ENCODE measurements at places on chromosomes 1 and 21.

GRCh38 chr1:192631749-192632148 is 4.2 kb upstream of the RGS13 start:
- no peak for DNase-seq

GRCh38 chr1:109184687-109185086 is 29.0 kb upstream of the SARS1 start:
- DNase-seq = no peak

DNA sequence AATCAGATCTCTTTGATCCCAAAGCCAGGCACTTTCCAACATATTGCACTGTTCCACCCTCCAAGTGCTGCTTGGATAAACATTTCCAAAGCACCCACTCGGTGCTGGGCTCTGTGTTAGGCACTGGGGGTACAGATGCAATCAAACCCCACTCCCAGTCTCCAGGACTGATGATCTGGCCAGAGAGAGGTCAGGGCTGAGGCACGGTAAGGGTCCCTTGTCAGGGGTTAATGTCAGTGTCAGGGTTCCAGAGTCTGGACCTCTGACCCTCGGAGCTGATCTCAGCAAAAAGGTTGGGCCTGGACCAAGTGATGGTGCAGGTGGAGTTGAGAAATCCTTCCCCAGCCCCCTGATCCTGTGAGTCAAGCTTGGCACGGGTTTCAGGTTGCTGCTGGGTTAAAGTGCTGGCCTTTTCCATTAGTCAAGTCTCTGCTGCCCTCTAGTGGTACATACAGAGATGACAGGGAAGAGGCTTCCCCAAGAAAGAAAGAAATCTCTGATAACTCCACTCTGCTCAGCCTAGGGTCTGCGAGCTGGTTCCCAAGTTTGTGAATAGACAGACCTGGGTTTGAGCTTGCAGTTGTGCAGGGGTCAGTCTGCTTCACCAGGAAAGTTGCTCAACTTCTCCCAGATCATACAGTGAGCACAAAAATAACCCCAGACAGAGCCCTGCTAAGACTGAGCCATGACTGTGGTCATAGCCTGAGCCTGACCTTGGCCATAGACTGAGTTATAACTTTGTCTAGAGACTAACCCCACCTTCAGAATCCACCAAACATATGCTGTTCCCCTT is 74.6 kb downstream of the DMRTA2 start:
- DNase-seq = no peak

GRCh38 chr1:20426923-20427322 is 59.1 kb downstream of the CAMK2N1 start:
- DNase-seq = no peak

GRCh38 chr1:85544689-85545215 is 35.8 kb upstream of the CCN1 start:
- DNase-seq = no peak

GRCh38 chr1:113178522-113178921 is 105.5 kb downstream of the LRIG2 start:
- no peak for DNase-seq

DNA sequence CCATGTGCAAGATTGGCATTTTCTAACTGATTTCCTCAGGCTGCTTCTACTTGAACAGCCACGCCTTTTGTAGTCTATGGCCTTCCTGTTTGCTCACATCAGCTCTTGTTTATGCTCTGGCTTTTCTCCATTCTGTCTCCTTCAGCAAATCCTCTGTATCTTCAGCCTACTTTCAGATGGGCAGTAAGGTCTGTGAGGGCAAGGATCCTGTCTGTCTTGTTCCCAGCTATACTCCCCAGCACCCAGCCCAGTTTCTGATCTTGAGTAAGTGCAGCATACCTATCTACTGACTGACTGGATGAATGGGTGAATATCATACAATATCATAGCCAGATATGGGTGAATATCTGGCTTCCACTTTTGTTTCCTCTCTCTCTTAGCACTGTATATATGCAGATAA is 438.1 kb downstream of the LMO4 start:
- no peak for DNase-seq

All from activated CD8-positive, alpha-beta memory T cell treated with anti-CD3 and anti-CD28 coated beads for 1 hour (primary cell).